ENCODE measurements at places on chromosomes 3 and 15. TPM values are rescaled to one million over a fixed set of nuclear protein-coding genes. Genes with fewer than 3 reads are reported as not detected.

The GOLGA8R gene
- total RNA-seq = 0.22 TPM

The IRAK2 gene
- 15.3 TPM for total RNA-seq

The PSTPIP1 gene
- total RNA-seq = not detected

The EFHB gene
- 3.3 TPM for total RNA-seq

The LINS1 gene
- total RNA-seq = 10.3 TPM

The LDHAL6B gene
- total RNA-seq = not detected

DNA sequence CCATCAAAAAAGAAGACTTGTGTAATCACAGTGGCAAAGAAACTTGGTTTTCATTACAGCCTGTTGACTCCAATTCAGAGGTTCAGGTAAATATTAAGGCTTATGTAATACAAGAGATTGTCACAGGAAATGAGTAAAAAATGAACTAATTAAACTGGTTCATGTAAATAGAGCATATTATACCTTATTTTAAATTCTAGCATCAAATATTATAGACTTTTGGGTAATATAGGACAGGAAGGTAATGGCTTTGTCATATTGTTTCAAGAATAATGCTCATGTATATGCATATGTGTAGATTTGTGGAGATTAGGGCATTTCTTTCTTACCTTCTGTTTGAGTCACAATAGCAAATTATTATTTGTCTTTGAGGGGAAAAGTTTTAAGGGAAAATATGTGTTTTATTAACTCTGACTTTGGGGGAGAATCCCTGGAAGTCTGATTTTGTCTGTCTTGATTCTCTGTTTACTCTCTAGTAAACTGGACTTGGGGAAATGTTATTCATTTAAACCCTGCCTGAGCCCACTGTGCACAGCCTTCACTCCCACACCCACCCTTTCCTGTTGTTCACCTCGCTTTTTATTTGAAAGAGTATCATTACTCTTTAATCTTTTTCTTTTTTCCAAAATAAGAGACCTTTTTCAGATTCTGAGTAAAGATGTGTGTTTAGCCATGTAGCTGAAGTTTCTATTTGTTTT, 43.0 kb downstream of the RASA2 start:
- DNase-seq = no peak

DNA sequence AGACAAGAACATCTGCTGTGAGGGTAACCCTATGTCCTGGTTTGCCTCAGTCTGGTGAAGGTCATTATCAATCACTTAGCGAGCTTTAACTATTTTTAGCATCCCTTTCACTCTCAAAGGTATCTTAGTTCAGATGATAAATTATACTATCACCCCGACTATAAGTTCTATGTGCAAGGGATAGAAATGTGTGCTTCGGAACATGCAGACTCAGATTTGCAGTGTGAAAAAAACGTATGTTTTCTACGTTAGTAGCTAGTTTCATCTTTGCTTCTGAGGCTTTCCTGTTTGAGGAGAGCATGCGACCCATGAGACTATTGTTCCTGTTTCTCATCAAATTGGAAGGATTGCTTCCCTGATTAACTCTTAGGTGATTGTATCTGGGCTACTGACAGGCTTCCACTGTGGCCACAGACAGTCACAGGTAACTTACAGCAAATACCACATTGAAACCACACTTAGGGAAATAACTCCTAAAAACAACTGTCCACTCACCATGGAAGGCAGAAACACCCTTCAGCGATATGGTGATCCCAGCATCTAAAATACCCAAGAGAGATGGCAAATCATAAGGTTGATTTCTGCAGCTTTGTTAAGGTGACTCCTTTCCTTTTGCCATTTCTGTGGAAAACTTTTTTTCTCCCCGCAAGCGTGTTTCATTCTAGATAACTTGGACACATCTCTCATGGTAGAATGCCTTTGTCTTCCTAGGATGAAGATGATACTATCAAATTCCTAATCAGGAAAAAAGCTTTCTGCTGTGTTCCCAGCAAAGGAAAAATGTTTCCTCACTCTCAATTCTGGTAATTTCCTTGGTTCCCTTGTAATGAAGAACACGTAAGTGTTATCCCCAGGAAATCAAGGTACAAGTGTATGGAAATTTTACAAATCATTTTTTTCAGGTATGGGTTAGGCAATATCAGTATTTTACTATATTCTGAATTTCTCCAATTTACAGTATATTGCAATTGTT, 5.2 kb downstream of the GCSAM start:
- no peak for DNase-seq

- DNase-seq = no peak
Measured at GRCh38 chr15:92693691-92694331, 38.2 kb upstream of the FAM174B start.

DNA sequence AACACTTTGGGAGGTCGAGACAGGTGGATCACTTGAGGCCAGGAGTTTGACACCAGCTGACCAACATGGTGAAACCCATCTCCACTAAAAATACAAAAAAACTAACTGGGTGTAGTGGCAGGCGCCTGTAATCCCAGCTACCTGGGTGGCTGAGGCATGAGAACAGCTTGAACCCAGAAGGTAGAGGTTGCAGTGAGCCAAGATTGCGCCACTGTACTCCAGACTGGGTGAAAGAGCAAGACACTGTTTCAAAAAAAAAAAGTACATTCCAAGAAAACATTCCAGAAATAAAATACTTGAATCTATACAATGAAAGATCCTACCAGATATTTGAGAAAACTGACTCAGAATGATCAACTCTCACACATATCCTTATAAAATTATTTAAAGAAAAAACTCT, 30.4 kb downstream of the TFDP2 start:
- no peak for DNase-seq

DNA sequence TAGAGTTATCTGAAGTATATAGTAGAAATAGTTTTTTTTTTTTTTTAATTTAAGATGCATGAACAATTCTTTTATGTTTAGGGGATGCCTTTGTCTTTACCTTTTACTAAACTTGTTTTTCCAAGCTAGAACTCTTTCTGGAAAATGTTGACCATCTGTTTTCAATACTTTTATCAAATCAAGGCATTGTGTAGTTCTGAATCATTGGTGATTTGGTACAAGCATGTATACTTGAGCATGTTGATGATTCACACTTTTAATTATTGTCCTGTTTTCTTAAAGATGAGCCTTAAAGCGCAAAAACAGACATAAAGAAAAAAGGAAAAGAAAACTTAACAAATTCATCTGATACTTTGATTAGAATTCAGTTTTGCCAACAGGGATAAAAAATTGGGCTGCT, 28.3 kb downstream of the PDCD6IP start:
- DNase-seq = no peak

DNA sequence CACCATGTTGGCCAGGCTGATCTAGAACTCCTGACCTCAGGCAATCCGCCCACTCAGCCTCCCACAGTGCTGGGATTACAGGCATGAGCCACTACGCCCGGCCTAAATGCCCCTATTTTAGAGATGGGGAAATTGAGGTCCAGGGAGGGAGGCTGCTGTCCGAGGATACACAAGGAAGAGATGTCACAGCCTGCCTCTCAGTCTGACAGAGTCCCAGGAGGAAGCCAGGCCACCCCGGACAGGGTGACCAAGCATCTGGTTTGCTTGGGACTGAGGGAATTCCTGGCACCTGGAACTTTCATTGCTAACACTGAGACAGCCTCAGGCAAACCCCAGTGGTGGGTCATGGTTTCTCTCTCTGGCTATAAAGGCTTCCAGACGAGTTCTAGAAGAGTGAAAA, 30.6 kb upstream of the ADAMTS7 start:
- no peak for DNase-seq

GRCh38 chr3:130529486-130530215, 12.7 kb downstream of the COL6A6 start:
- no peak for DNase-seq

DNA sequence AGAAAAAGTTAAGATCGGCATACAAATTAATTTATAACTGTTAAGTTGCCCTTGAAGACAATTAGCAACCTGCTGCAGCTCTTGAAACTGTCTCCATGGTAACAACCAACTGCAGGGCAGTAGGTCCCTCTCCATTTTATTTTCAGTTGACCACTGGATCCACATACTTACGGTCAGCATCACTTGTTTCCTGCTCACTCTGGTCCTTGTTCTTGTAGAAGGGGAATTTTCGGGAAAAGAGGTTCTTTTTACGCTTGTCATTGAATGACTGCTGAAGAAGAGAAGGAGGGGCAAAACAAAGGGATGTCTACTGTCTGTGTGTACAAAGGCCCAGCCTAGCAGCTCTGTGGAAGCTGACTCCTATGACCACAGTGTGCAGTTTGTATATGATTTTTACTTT, 46.8 kb upstream of the MELTF start:
- no peak for DNase-seq

DNA sequence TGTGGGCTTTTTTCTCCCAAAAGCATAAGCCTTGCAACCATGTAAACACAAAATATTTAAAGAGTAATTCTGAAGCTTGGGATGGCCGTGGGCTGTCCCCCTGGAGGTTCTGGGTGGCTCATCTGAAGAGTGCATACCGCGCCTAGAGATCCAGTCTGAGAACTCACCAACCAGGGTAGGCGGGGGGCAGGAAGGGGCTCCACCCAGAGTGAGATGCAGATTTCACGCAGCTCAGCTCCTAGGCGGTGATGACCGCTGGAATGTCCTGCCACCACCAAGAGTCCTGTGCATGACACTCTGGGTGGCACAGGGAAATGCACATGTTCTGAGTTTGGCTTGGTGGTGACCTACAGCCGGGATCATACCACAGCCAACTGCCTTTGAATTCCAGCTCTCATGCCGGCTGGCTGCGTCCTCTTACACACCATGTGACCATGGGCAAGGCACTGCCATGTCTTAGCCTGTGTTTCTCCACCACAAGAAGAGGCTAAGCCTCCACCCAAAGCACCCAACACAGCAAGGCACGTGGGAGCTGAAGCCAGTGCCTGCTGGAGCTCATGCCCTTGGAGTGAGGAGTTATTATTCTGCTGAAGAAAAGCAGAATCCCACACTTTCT, 125.1 kb upstream of the IQSEC1 start:
- no peak for DNase-seq

DNA sequence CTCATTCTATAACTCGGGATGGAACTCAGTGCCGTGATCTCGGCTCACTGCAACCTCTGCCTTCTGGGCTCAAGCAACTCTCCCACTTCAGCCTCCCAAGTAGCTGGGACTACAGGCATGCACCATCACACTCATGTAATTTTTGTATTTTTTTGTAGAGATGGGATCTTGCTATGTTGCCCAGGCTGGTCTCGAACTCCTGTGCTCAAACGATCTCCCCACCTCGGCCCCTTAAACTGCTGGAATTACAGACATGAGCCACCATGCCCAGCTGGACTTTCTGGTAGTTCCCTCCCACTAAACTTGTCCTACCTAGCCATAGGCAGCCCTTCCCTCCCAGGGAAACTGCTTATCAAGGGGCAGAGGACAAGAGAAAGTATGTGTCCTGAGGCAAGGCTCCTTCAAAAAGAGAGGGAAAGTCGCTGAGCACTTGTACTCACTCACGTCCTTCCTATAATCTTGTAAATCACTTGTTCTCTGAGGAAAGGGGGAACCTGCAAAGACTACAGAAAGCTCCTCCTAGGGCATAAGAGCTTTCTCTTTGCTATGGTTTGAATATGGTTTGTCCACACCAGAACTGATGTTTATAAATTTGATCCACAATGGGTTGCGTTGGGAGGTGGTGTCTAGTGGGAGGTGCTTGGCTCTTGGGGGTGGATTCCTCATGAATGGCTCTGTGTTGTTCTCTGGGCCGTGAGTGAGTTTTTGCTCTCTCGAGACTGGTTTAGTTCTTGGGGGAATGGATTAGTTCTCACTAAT, 13.6 kb upstream of the TBL1XR1 start:
- no peak for DNase-seq

GRCh38 chr15:40322531-40323238, 807 bp upstream of the INAFM2 start:
- DNase-seq = no peak

DNA sequence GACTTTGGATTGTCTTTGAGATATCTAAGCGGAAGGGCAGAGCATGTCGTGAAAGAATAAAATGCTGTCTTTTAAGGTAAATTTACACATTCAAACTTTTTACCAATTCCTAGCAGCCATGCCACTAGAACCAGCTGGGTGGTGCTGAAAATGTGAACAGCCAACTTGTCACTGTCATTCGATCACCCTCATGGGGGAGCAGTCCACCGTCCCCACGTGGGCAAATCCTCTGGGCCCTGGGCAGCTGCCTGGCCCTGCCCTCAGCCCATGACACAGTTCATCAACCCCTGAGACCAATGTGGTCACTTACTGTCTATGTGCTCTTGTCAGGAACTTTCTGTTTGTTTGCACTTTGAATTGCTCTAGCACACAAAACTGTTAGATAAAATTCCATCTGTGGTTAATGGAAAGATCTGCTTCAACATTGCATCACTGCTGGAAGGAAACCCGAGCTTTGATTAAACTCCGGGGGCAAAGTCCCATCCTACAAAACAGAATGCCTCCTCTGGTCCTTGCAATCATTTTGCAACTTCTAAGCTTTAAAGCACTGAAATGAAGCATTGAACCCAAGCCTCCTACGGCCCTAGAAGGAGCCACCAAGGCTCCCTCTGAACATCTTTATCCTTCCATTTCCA, 50.1 kb downstream of the PCSK6 start:
- DNase-seq = no peak

DNA sequence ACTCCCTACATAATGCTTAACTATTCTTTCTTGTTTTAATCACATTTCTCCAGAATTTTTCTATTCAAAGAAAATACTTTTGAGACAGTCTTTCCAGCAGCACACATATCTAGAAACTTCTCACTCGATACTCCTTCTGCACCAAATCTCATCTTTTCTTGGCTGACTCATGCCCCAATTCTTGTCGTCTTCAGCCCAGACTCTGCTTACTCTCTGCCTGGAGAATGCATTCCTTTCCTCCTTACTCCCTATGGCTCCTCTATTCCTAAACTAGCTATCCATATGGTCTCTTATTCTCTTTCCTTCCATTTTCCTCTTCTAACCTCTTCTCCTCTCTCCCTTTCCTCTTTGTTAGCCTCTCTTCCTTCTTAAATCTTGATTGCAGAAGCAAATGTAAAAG, 158.7 kb downstream of the GBE1 start:
- no peak for DNase-seq

DNA sequence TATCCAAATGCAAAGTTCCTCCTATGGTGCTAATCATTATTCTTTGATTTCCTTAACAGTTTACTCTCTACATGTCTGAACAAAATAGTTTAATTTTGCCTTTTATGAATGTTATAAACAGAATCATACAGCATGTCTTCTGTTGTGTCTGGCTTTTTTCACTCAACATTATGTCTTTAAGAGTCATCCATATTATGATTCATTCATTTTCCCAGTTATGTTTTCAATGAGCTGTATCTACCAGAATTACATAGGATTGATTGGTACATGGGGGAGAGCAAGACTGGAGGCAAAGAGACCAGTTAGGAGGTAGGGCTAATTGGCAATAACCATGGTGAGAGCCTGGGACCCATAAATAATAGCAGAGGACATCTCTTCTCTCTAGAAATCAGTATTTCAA, 16.6 kb upstream of the RAP2B start:
- no peak for DNase-seq

DNA sequence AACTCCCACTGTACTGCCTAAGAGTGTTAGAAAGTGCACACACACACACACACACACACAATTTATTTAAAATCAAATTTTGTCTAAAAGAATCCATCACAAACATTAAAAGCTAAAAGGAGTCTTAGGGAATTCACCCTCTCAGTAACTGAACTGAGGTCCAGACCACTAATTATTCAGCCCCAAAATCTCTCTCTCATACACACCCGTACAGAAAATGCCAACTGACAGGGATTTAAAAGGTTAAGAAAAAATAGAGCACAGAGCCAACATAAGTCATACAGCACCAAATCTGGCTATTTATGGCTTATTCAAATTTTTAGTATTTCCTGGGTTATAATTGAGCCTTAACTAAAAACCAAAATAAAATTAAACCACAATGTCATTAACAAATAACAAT, 20.7 kb downstream of the GBE1 start:
- DNase-seq = no peak

All from epithelial cell of proximal tubule (primary cell).